Esophagus muscularis mucosa (tissue), 4 donors: ENCODE measurements at places on chromosomes 1 and 21. TPM values are rescaled to one million over a fixed set of nuclear protein-coding genes. Genes with fewer than 3 reads are reported as not detected.

DNA sequence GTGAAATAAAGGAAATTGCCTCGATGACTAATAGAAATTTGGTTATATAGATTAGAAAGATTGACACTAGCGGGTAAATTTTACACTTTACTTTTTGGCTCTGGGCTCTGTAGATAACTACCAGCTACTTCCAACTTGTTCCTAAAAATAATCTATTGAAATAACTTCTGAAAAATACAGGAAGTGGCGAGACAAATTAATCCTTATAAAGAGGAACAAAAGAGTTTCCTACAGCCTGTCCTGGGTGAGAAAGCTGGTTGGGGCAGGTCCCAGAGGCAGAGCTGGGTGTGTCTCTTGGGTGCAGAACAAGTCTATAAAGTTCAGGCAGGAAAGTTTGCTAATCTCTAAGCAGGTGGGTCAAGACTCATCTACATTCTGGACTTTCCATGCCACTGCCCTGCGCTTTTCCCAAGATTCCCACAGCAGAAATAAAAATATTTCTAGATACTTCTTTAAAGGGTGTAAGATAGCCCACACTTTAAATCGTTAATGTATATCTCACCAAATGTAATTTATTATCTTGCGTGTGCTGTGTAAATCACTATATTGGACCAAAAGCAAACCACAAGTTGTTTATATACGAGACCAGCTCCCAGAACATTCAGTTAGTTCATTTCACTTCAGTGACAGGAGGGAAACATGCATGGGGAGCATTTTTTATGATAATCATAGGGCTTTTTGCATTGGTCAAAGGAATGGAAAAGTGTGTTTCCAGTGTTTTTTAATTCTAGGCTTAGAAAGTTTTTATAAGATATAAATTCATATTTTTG lies 70.1 kb upstream of the NRIP1 start:
- no peak for DNase-seq

- DNase-seq = no peak
These were observed at the start of gene C1QC for GRCh38 chr1:22643381-22643780. Gene C1QC (plus strand): TSS chr1:22643633. CDS start chr1:22644024, 391 bp downstream.

DNA sequence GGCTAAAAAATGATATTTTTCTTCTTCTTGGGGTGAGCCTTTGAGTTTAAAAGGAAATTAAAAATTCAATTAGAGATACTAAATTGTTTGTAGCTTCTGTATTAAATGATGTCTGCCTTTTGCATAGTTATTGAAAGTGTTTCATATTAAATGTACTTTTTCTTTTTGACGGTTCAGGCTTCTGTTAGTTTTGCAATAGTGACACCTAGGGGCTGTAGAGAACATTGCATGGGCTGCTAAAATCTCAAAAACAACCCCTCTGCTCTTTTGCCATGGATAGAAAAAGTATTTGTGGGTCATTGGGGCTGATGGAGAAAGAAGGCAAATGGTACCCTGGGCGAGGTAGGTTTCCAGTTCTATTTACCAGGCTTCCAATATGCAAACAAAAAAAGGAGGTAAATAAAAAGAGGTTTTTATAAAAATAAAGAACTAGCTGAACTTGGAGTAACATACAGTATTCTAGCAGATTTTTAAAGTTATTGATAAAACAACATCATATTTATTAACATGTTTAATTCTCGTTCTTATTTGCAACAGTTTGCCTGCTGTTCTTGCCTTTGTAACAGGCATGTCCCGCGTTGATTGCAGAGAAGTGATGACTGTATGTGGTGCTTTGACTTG lies 115.4 kb upstream of the HOOK1 start:
- DNase-seq = no peak

- no peak for DNase-seq
These were observed 517 bp downstream of the IPO13 start for GRCh38 chr1:43947061-43947873.

RGS13 gene
- total RNA-seq = not detected

DNA sequence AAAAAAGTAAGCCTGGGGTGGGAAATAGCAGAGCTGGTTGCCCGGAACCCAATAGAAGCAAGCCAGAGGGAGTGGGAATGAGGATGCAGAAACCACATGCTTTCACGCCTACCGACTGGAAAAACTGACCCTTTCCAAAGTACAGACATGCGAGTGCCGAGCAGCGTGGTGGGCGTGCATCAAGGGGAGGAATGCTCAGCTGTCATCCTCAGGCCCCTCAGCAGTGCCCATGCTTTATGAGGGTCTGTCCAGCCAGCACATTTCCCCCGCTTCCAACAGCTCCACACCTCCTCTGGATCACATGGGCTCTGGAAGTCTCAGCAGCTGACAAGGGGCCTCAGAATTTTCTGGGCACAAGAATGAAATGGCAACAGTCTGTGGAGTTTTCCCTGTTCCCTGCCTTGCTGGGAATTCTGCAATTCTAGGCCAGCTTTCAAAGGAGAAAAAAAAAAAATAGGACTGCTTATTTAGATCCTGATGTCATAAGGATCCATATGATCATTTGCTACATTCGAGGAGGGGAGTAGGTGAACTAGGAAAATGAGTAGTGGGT lies 19.1 kb upstream of the IKBKE start:
- no peak for DNase-seq

GRCh38 chr21:29372063-29372802 lies 73.5 kb downstream of the BACH1 start:
- no peak for DNase-seq

SLC9C2 gene
- not detected for total RNA-seq

AKIRIN1 gene
- 59.0 TPM for total RNA-seq

CHI3L1 gene
- total RNA-seq = 1.3 TPM

DNA sequence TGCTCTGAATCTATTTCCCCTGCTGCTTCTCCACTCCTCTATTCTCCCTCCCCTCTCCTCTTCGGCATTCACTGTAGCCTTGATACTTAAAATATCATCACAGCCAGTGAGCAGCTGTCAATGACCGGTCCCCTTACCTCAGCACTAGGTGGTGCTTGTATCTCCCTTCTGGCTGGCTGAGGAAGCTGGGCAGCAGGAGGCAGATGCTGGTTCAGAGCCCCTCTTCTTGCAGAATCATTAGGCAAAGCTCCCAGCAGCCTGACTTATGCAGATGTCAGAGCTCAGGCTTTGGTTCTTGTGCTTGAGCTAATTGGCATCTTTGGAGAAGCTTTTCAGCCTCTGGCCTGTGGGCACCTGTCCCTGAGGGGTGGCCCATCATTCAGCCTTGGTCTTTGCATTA lies 31.9 kb upstream of the KCNA2 start:
- DNase-seq = no peak

- DNase-seq = no peak
These were observed 59.7 kb downstream of the NFIA start for GRCh38 chr1:61142043-61142440.

GRCh38 chr1:89781494-89782126 lies 39.2 kb upstream of the LRRC8D start:
- DNase-seq = no peak

GRCh38 chr1:184005506-184005905 lies 32.0 kb downstream of the COLGALT2 start:
- no peak for DNase-seq

DNA sequence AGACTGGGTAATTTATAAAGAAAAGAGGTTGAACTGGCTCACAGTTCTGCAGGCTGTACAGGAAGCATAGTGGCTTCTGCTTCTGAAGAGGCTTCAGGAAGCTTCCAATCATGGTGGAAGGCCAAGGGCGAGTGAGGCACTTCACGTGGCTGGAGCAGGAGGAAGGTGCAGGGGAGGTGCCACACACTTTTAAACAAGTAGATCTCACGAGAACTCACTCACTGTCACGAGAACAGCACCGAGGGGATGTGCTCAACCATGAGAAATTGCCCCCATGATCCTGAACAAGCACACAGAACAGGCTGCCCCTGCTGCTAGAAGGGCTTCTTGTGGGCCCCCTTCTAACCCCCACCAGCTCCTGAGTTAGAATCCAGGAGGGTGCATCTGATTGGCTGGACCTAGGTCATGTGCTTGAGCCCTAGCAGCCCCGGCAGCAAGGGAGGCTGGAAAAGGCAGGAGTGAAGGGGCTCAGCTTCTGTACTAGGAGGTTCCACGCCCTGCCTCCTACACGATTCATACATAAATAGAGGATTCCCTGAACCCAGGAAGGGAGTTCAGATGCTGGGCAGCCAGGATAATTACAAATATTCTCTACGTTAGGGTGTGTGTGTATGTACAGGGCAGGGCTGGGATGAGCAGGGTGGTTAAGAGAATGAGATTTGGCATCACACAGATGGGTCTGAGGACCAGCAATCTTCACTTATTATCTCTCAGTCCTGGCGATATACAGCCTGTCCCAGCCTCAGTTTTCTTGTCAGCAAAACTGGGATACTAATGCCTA lies 72.8 kb upstream of the ATP5PO start:
- no peak for DNase-seq

GRCh38 chr1:17762313-17762712 lies 7.2 kb downstream of the ACTL8 start:
- DNase-seq = no peak

- no peak for DNase-seq
These were observed 556 bp downstream of the MECR start for GRCh38 chr1:29230204-29230552.

GRCh38 chr1:22171951-22172715 lies 29.2 kb upstream of the WNT4 start:
- DNase-seq = no peak

DNA sequence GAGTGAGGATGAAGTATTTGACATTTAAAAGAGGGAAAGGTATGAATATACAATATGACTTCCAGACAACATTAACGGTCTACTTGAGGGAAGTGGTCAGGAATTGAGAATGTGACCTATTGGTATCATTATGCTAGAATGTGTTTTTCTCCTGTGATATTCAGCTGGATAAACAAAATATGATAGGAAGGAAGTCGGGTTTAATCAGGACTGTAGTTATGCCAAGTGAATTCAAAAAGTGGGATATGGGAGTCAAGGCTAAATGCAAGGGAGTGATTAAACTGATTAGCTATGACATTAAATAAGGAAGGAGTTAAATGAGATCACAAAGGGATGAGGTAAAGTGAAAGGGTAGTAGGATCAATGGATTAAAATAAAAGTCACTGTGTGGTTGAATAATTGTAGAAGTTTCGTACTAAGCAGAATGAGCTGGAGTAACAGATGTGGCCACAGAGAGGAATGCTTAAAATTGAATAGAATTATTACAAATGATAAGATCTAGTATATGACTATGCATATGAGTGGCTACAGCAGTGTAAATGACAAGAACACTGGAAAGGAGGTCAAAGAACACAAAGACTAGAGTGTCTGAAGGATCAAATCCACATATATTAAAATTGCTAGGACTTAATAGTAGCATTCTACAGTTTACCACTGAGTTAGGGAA lies 62.5 kb downstream of the TRIM33 start:
- DNase-seq = no peak

SDC3 gene
- 62.7 TPM for total RNA-seq

GRCh38 chr1:151963288-151963687 lies 30.4 kb downstream of the S100A10 start:
- no peak for DNase-seq

- no peak for DNase-seq
These were observed 47.1 kb upstream of the COL6A2 start for GRCh38 chr21:46050668-46051378.

- DNase-seq = no peak
These were observed 46.4 kb downstream of the PKNOX1 start for GRCh38 chr21:43020771-43021170.

INKA2 gene
- 10.8 TPM for total RNA-seq

LY9 gene
- total RNA-seq = not detected

TMEM125 gene
- total RNA-seq = 0.40 TPM

DNA sequence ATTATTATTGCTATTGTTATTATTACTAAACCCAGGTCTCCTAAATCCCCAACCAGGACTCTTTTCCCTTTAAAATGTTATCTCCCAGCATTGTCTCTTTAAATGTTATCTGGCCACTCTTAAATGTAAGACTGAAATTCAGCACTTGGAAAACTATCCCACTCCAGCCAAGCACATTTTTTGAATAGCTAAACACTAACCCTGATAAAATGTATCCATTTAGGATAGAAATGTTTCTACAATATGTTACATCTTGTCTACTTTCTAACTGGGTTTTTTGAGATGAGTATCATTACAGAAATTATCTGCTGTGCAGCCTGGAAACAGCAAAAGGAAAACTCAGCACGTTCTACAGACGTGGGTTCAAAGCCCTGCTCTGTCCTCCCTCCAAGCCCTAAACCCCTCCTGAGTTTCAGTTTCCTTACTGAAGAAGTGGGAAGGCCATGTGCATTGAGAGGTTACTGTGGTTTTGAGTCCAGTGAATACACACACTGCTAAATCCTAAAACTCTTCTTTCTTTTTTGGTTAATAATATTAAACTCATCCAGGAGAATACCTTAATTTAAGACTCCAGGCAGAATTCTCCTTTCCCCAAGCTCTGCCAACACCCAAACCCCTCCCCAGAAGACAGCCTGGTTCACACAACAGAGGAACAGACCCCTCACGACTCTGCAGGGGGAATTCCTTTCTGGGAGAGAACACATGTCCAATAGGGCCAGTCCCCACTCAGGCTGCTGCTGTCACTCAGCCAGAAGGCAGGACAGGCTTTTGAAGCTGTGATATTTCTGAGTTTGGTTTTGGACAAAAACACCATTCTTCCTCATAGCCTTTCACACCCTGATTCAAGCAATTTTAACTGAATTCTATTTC lies 41.9 kb downstream of the HIVEP3 start:
- DNase-seq = no peak

FAM78B gene
- total RNA-seq = 1.4 TPM

ACTL8 gene
- total RNA-seq = not detected

- DNase-seq = peak; percentile 95
These were observed at the start of gene MOV10 for GRCh38 chr1:112674440-112674985. Gene MOV10 (plus strand): TSS chr1:112674659. CDS start chr1:112674913, 254 bp downstream.

LCE2D gene
- not detected for total RNA-seq

DNA sequence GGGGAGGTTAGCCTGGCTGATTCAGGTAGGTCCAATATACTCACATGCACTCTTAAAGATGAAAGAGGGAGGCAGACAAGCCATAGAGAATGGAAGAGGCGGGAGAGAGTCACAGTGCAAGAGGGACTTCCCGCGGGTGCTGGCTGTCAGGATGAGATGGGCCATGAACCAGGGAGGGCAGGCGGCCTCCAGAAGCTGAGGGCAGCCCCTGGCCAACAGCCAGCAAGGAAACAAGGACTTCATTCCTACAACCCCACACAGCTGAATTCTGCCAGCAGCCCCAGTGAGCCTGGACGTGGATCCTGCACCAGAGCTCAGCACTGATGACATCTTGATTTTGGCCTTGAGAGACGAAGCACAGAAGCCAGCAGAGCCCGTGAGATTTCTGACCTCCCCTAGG lies 15.1 kb upstream of the B3GALT5 start:
- peak; percentile 79 for DNase-seq

- no peak for DNase-seq
These were observed 27.0 kb downstream of the FGGY start for GRCh38 chr1:59323879-59324278.

ZNF593OS gene
- total RNA-seq = not detected
